ENCODE measurements at places on chromosomes 7 and 10.

GRCh38 chr7:120519224-120519623 is 246.2 kb downstream of the KCND2 start:
- DNase-seq = no peak

- DNase-seq = no peak
Measured at GRCh38 chr10:56585447-56586171, 224.6 kb upstream of the ZWINT start.

GRCh38 chr7:43444711-43445578 is 138.0 kb upstream of the STK17A start:
- no peak for DNase-seq

GRCh38 chr10:72688208-72688651 is 3.7 kb upstream of the MCU start:
- peak; percentile 87 for DNase-seq

DNA sequence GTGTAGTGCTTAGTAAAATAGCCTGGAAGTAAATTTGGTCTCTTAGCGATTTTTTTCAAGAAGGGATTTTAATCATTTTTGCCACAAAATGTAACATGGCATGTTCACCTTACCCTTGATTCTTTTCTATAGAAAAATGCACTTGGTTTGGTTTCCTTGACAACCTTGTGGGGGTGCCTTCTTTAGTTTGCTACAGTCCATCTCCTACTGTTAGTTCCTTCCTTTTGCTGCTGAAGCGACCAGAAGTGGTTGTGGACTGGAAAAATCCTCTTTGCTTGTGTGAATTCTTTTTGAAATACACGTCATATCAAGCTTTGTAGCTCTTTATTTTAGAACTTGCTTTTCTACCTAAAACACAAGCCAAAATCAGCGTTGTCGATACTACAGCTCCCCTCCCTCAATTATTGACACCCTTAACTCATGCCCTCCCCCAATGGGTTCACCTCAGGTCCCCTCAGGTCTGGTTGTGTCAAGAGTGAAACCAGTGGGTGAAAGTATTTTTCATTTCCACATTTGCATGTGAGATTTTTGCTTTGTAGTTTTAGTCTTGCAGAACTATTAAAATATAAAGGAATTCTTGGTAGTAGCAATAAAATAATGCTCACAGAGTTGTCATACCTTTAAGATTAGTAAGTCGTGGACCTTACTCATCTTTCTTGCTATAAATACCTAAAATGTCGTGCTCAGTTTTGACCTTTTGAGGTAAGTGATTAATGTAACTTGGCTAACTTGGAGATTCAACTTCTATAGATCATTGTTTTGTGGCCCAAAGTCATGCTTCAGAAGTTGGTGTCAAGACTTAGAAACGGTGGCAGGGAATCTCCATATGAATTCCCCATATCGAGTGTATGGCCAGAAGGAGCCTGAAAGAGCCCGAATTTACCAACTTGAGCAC is 1.5 kb downstream of the ACTR3B start:
- peak; percentile 42 for DNase-seq

GRCh38 chr7:19210893-19211413 is 65.7 kb upstream of the FERD3L start:
- DNase-seq = no peak

DNA sequence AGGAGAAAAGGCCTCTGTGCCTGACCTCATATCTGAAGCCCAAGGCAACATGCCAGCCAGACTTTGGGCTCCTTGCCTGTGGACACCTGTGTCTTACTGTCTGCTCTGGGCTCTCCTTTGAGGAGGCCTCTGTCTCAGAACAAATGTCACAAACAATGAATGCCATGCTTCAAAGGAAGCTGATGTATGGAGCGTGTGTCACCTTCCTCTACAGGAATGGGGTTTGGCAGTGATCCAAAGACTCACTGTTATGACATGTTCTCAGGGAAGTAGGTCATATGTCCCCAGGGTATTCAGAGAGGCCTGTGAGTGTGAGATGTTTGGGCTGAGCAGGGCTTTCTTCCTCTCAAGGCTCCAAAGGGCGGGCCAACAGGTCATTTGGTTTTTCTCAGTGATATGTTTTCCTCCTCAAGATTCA is 38.4 kb downstream of the PTPRE start:
- DNase-seq = peak; percentile 22

GRCh38 chr10:96958071-96958470 is 126.0 kb downstream of the LCOR start:
- no peak for DNase-seq

DNA sequence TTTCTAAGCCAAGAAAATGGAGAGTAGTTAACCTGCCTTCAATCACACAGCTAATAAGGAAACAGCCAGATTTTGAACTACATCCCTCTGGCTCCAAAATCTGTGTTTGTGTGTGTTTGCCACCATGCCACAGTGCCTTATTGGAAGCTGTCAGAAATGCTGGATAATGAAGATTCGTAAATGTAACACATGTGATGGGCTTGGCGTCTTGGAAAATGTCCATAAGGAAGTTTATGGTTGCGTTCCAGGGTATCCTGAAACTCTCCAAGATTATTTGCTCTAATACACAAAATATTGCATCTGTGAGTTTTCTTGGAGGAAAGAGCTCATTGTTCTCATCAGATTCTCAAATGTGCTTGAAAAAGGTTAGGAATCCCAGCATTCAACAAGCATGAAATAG is 22.7 kb downstream of the MYOF start:
- no peak for DNase-seq

DNA sequence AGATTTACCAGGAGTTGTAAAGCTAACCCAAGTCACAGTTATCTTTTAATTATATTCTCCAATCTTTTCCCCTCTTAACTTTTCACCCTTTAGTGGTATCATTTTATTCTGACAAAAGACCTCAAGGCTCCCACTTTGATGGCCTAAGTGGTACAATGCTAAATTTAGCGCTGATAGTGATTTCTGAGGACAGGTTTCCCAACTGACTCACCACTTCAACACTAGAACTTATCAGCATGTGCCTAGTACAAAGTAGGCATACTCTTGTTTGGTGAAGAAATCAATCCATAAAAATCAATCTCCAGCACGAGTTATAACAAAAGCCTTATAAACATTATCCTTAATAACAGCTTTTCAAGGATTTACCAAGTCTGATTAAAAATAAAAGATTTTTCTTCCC is 7.5 kb downstream of the SNX13 start:
- no peak for DNase-seq

- DNase-seq = no peak
Measured at GRCh38 chr10:84659497-84660439, 331.4 kb downstream of the CCSER2 start.

GRCh38 chr10:102646610-102647442 is 2.5 kb downstream of the TRIM8 start:
- DNase-seq = peak; percentile 40

DNA sequence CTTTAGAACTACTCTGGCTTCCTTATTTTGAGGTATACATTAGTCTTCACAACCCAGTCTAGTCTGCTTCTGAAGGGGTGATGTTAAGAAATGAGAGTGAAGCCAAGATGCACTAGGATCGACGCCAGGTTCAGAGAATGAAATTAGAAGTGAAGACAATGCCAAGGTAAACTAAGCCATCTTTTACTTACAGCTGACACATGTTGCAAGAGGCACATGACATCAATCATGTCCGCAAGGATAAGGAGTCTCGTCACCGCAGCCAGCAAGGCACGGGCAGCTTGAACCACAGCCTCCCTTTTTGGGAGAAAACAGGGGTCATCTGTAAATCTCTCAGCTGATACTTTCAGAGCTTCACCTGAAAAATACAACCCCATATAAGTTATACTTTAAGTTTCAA is 156.7 kb downstream of the CTNNA3 start:
- DNase-seq = no peak

DNA sequence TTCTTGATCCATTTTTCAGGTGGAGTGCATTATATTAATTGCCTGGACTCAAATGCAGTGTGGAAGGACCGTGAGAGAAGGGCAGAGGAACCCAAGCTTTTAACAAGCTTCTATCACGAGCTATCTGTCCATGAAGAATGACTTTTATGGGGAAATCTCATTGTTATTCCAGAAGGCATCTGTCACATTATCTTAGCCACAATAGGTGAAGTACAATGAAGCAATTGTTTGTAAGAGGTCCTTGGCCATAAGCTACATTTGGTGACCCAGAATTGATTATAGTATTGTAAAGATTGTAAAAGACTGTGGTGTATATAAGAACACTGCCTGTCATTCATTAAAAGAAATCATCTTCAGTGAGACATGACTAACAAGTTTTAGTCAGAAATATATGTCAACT is 58.6 kb upstream of the RELN start:
- no peak for DNase-seq

DNA sequence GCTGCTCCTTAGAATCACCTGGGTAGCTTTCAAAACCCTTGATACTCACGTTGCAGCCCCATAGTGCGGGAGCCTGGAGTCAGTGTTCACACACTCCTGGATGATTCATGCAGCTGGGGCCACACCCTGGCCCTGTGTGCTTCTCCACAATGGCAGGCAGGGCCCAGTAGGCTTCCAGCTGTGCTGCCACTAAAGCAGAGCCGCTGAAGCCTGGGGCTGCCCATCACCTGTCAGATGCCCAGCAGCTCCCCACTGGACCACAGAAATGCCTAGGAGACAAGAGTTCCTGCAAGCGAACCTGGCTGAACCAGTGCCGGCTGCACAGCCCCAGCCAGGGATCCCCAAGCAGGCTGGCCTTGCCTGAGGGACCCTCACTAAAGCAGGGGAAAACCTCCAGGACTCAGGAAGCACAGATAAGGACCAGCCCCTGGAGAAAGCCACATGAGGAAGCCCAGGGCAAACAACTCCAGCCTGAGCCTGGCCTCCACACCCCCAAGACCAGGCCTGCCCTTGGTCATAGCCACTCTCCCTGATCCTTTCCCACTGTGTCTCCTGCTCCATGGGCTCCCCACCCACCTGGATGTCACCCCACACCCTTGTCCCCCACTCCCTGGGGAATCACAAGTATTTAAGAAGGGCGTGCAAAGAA is 111.9 kb downstream of the GRID1 start:
- no peak for DNase-seq

GRCh38 chr10:35327790-35328403 is 8.4 kb upstream of the CCNY start:
- no peak for DNase-seq

DNA sequence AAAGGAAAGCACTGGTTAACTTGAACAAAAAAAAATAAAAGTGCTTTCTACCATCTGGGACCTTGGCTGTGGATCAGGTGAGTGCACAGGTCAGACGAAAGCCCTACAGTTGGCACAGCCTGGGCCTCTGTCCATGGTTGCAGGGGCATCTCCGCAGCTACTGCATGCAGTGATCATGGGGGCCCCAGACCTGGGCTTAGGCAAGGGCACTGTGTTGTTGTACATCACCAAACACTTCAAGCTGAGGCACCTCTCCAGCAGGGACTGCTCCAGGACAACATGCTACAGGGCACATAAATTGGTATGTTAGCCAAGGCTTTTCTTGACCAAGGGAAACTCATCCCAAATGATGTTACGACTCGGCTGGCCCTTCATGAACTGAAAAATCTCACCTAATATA is 23.5 kb downstream of the KLHL7 start:
- no peak for DNase-seq

All from fibroblast of skin of scalp (primary cell).